Activated naive CD8-positive, alpha-beta T cell treated with anti-CD3 and anti-CD28 coated beads, Interleukin-2, amount 10 ng/mL, durations not matched to agents 7 days and 5 days (primary cell): ENCODE measurements at places on chromosomes 2 and 18.

GRCh38 chr2:120269076-120269744, 16.6 kb downstream of the RALB start:
- DNase-seq, result no peak

GRCh38 chr18:8008033-8008432, 440.9 kb downstream of the PTPRM start:
- no peak for DNase-seq

GRCh38 chr2:171921970-171922229, 361 bp upstream of the HAT1 start:
- no peak for DNase-seq

GRCh38 chr2:110124038-110124825, 8.6 kb upstream of the MALL start:
- no peak for DNase-seq

GRCh38 chr2:195579776-195580555, 77.1 kb upstream of the SLC39A10 start:
- DNase-seq, result no peak

- no peak for DNase-seq
Measured at GRCh38 chr2:212141499-212141898, 397.1 kb downstream of the ERBB4 start.
